ENCODE measurements at places on chromosomes 11 and 22.

- DNase-seq, result no peak
Observed at GRCh38 chr22:45627489-45628233, 44.0 kb upstream of the ATXN10 start.

- peak; percentile 57 for DNase-seq
Observed at GRCh38 chr11:48081151-48082010, 101.0 kb downstream of the PTPRJ start.

GRCh38 chr22:41557401-41558240, 3.2 kb upstream of the CSDC2 start:
- peak; percentile 28 for DNase-seq

DNA sequence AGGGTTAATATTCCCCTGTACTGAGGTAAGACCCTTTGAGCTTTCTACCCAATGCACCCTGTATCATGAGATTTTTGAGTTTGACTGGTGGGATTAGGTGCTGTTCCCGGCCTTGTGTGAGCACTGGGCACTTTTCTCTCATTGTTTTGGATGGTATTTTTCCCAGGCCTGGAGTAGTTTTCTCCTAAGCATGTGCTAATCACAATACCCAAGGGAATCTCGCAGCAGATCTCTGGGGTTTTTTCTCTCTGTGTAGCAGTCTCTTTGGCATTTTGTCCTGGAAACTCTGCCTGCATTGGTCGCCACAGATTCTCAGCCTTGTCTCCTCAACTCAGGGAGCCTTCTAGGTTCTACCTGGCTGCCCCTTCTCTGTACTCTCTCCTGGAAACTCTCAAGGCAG, 19.9 kb downstream of the IGHMBP2 start:
- DNase-seq, result no peak

DNA sequence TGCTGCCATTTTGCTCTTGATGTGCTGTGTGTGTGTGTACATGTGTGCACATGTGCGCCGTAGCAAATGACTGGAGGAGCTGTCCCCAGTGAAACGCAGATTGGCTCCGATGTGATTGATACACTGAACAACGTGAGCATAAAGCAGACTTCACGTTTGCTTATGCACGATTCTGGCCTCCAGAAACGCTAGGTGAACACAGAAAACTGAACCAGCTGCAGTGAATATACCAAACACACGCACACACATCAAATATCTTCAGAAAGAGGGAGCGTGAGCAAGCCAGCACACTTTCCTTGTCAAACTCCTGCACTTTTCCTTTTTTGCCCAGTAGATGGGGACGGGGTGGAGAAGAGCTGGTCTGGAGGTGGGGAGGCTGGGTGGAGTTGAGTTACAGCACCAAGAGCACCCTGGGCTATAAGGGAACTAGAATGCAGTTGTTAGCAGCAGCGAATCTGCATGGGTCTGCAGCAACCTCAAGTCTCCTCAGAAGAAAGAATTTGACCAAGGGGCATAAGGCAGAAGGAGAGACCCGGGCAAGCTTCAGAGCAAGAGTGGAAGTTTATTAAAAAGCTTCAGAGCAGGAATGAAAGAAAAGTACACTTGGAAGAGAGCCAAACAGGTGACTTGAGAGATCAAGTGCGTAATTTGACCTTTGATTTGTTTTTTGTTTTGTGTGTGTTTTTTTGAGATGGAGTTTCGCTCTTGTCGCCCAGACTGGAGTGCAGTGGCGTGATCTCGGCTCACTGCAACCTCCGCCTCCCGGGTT, 77.8 kb upstream of the CADM1 start:
- no peak for DNase-seq
